ENCODE measurements at places on chromosomes 5 and 9. TPM values are rescaled to one million over a fixed set of nuclear protein-coding genes. Genes with fewer than 3 reads are reported as not detected.

DNA sequence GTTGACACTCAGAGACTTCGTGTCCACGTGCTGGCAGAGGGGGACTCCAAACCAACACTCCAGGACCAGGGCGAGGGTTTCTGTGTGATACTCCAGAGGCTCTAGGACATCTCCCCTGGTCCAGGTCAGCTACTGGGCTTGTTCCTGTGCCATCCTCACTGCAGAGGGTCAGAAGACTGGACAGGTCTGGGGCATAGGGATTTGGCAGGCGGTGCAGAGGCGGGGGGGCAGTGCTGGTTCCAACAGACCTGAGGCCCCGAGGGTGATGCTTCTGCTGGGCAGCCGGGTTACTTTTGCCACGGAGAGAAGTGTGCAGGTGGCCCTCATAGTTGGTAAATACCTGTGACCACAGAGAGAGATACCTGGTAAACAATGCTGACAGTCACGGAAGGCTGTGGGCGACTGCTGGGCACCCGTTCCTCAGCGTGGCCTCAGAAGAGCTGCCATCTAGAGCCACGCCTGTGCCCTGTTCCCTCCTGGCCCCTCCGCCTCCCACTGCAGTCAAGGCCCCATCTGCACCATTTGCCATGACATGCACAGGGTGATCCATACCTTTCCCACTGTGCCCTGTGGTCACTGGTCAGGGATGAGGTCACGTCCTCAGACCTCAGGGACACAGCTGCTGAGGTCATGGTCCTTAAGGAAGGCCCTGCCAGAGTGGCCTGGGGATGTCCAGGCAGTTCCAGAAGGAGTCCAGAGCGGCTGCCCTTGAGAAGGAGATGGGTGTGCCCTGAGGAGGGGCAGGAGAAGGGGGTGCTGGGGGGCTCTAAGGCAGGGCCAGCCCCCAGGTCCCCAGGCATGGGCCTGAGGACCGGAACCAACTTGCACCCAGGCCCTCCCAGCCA lies 30.0 kb downstream of the TRIP13 start:
- H3K27ac ChIP-seq: no peak overlapping the region
- peaks cover 6% of the 10 kb centered on the region for H3K4me1 ChIP-seq
- H3K36me3 ChIP-seq: no peaks in the 10 kb centered on the region
- H3K27me3 ChIP-seq: no peaks in the 10 kb centered on the region

DNA sequence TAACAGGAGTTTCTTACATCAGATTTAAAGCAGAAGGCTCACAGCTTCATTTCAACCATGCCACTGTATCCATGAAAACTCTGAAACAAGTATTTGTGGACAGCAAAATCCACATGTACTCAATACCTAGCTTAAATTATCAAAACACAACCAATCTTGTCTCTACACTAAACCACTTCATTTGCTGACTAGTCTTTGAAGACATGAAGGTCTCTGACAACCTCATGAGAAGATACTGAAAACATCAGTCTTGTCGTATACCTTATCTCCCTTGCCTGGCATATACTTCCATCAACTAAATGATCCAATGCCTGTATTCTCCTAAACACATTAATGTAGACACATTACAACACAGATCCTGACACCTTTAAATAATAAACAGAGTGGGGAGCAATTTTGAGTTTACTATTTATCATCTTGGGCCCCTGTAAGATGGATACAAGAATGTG lies 2.9 kb downstream of the RPS23 start:
- H3K27ac ChIP-seq: no peak overlapping the region
- H3K4me1 ChIP-seq: peaks cover 30% of the 10 kb centered on the region
- H3K36me3 ChIP-seq: peaks cover 28% of the 10 kb centered on the region

DNA sequence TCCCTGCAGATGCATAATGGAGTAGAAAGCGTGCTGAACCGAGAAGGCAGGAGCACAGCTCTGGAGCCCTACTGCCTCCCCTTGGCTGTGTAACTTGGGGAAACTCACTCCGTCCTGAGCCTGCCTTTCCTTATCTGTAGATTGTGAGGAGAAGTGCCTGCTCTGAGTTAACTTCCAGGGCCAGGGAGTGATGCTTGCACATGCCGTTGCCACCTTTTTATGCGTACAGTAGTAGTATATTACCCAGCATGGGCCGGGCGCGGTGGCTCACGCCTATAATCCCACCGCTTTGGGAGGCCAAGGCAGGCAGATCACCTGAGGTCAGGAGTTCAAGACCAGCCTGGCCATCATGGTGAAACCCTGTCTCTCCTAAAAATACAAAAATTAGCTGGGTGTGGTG lies 87.1 kb downstream of the PDZD2 start:
- no peak overlapping the region for H3K4me3 ChIP-seq
- H3K4me1 ChIP-seq: no peaks in the 10 kb centered on the region
- H3K27ac ChIP-seq: no peak overlapping the region
- no peaks in the 10 kb centered on the region for H3K36me3 ChIP-seq
- no peaks in the 10 kb centered on the region for H3K27me3 ChIP-seq

GRCh38 chr5:33180900-33181299 lies 259.9 kb upstream of the TARS1 start:
- no peaks in the 10 kb centered on the region for H3K4me1 ChIP-seq
- H3K27ac ChIP-seq: no peak overlapping the region
- H3K36me3 ChIP-seq: no peaks in the 10 kb centered on the region
- no peak overlapping the region for H3K4me3 ChIP-seq

DNA sequence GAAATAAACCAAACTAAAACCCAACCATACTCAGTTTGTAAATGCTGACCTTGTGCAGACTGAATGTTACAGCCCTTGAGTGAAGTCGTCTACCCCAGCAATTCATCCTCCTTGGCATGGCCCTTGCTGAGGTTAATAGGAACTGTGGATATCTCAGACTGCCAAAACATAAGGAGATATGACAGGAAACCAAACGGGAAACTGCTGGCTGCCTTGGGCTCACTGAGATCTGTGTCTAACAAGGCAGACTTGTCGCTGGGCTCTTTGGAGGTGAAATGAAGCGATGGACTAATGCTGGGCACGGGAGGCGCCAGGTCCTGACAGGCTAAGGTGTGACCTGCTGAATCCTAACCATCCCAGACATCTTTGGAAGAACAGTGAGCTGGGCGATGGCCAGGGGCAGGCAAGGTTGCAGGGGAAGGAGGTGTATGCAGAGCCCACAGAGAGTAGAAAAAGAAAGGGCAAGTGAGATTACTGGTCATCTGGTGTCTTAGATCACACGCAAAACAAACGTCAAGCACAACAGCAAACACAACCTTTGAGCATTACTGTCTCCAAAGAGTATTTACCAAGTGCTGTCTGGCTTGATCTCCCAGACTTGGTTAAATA lies 44.6 kb upstream of the ALDH1A1 start:
- no peaks in the 10 kb centered on the region for H3K27me3 ChIP-seq
- no peak for DNase-seq
- H3K27ac ChIP-seq: no peak overlapping the region
- no peak overlapping the region for H3K4me3 ChIP-seq

DNA sequence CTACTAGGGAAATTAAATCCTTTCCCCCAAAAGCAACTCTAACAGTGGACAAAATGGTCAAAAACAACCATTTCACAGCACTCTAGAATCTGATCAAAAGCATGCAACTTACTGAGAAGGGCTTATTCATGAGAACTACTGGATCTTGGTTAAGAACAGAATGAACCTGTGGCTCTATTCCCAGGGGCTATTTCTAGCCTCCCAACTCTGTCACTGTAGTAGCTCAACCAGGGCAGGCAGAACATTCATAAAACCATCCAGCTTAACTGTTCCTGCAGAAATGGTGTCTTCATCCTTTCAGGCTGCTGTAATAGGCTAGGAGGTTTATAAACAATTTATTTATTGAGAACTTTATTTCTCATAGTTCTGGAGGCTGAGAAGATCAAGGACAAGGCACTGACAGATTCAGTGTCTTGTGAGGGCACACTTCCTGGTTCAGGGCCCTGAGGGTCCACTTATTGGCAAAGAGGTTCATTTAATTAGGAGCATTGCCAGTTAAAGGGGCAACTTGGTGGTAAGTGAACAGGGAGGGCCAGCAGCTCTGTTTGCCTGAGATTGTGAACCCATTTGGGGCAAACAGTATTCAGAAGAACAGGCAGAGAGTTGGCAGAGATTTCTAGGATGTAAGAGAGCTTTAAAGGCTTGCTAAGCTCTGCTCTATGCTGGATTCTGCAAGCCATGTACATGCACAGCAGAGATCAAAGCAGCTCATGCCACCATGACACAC lies 238.5 kb upstream of the FBXL7 start:
- H3K4me3 ChIP-seq: no peak overlapping the region
- H3K36me3 ChIP-seq: no peaks in the 10 kb centered on the region
- no peak overlapping the region for H3K27ac ChIP-seq
- DNase-seq: no peak
- no peaks in the 10 kb centered on the region for H3K4me1 ChIP-seq
- no peaks in the 10 kb centered on the region for H3K27me3 ChIP-seq

- no peaks in the 10 kb centered on the region for H3K27me3 ChIP-seq
- H3K4me3 ChIP-seq: no peak overlapping the region
These were observed 251.5 kb downstream of the KCTD16 start for GRCh38 chr5:144422018-144422727.

- no peak overlapping the region for H3K4me3 ChIP-seq
- no peak for DNase-seq
- no peaks in the 10 kb centered on the region for H3K27me3 ChIP-seq
- no peak overlapping the region for H3K27ac ChIP-seq
These were observed 24.4 kb upstream of the TGFBI start for GRCh38 chr5:136004436-136004835.

DNA sequence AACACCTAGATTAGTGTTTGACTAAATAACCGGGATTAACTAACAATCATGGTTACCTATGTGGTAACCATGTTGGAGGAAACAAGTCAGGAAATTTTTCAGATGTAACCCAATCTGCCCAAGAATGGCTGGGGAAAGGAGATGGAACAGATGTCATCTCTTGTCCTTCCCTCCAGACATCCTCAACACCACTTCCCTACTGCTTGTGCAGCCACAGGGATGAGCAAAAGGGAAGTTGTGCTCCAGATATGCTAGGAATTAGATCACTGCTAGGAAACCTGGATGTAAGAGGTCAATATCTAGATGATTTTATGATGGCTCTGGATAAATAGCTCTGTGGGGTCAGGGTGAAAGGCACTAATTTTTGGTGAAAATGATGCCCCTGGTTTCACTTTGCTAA lies 61.3 kb upstream of the ELL2 start:
- no peak for DNase-seq
- H3K27ac ChIP-seq: no peak overlapping the region
- peaks cover 1% of the 10 kb centered on the region for H3K27me3 ChIP-seq
- no peaks in the 10 kb centered on the region for H3K36me3 ChIP-seq
- H3K4me1 ChIP-seq: no peaks in the 10 kb centered on the region

DNA sequence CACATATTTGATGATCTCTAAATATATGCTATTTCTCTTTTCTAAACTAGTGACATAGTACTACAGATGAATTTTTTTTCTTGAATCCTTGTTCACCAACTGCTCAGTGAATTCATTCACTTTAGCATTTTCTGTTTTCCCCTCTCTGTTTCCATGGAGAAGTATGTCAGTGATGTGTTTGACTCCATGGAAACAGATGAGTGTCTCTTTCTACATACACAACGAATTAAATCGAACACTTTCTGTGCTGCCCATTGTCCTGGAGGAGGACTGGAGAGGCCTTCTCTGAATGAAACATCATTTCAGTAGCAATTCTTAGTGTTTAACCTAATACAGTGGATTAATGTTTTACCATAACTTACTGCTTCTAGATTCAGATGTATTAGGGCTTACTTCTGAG lies 9.5 kb downstream of the INVS start:
- H3K36me3 ChIP-seq: peaks cover 50% of the 10 kb centered on the region
- DNase-seq: no peak
- no peaks in the 10 kb centered on the region for H3K4me1 ChIP-seq
- H3K27ac ChIP-seq: no peak overlapping the region
- H3K27me3 ChIP-seq: no peaks in the 10 kb centered on the region

DNA sequence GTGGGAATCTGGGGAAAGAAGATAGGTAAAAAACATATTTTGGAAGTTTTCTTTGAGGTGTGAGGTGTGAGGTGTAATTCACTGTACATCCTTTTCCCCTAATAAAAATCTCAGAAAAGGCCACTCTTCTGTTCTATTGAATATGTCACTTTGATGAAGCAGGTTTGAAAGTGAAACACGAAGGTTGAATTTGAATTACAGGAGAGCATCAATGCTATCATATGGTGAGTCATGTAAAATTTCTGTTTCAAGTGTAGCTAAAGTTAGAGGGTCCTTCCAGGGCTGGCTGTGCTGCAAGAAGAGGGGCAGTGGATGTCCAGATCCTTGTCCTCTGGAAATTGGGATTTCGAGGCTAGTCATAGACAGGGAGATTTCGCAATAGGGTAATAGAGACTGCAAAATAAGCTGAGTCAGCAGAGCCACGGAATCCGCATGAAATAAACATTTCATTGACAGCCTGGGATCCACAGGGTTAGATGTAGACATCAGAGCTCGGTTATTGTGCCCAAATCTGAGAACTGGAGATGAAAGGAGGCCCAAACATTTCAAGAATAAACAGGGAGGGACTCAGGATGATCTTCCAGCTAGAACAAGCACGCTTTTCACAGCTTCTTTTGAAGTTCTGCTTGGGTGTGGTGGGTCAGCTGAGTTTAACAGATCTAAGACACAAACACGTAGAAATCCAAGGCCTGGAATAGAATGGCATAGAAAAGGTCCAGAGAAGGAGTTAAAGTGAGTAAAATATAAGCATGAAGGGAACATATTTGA lies 194.4 kb upstream of the CDKN2B start:
- H3K36me3 ChIP-seq: no peaks in the 10 kb centered on the region
- DNase-seq: no peak
- no peak overlapping the region for H3K4me3 ChIP-seq
- peaks cover 1% of the 10 kb centered on the region for H3K27me3 ChIP-seq

The OR5C1 gene
- not detected for total RNA-seq

The MCTP1 gene
- total RNA-seq: 2.9 TPM

The NPM1 gene
- 813 TPM for total RNA-seq

The KCNMB1 gene
- total RNA-seq: 0.25 TPM

The CDHR2 gene
- total RNA-seq: 1.3 TPM

The PCDHA13 gene
- total RNA-seq: not detected

The HTR1A gene
- not detected for total RNA-seq

Data from CD4-positive, CD25-positive, alpha-beta regulatory T cell (primary cell).